Effector memory CD8-positive, alpha-beta T cell (primary cell): ENCODE measurements at places on chromosomes 7 and 10.

- no peak for DNase-seq
Measured at GRCh38 chr10:93515071-93516005, 18.9 kb downstream of the CEP55 start.

DNA sequence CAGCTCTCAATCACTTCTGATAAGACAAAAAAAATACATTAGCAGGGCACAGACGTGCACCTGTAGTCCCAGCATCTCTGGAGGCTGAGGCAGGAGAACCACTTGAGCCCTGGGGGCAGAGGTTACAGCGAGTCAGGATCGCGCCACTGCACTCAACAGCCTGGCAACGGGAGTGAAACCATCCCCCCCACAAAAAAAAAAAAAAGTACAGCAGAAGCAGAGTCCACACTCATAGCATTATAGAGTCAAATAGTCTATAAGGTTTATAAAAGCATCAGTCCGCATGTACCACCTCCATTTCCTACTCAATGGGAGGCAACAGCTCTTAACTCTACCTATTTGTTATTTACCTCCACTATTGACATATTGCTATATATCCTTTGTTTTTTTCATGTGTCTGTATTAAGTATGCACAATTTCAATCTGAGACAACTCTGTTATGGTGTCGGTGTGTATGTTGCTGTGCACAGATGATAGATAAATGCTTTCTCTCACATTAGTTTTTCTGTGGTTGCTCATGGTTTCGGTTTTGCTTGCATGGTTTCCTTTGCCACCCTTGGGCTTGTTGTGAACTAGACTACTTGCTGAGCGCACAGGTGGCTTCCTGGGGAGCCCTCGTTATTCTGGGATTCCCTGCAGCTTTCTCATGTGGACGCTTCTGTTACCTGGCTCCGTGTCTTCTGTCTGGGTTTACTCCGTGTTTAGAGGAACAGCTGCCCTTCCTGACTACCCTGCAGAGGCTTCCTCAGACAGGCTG lies 40.4 kb downstream of the PROSER2 start:
- peak; percentile 54 for DNase-seq

- DNase-seq: no peak
Measured at GRCh38 chr7:41451826-41452225, 251.1 kb downstream of the INHBA start.

DNA sequence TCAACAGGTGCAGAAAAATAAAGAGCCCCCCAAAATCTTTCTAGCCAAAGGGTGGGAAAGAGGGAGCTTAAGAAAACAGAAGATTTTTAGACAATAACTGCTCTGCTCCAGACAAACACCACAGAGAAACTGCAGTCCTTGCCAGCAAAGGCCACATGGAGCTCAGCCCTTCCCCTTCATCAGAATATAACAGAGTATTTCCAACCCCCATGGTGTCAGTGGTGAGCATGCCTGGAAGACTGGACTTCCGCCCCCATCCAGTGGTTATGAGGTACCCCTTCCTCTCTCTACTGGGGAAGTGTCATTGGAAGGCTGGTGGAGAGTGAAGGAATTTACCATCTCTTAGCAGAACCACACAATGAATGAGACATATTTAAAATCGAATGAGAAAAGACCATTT lies 1007.3 kb upstream of the CELF2 start:
- no peak for DNase-seq

DNA sequence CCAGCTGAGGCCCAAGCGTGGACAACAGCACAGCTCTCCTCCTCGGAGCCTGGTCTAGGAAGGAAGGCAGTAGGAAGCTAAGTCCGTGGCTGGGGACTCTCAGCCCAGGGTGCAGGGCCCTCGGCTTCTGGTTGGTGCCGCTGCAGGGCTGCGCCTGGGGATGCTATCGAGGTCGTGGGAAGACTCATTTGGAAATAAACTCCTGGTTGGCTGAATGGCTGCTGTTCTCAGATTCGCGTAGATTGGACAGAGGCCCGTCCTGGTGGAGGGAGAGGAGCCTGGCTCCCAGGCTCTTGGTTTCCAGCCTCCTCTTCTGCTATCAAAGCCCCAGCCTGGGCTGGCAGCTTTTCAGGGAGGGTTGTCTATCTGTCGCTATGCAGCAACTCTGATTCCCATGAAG lies 152.6 kb upstream of the FZD8 start:
- no peak for DNase-seq

GRCh38 chr7:44988701-44989100 lies 9.9 kb upstream of the MYO1G start:
- no peak for DNase-seq

DNA sequence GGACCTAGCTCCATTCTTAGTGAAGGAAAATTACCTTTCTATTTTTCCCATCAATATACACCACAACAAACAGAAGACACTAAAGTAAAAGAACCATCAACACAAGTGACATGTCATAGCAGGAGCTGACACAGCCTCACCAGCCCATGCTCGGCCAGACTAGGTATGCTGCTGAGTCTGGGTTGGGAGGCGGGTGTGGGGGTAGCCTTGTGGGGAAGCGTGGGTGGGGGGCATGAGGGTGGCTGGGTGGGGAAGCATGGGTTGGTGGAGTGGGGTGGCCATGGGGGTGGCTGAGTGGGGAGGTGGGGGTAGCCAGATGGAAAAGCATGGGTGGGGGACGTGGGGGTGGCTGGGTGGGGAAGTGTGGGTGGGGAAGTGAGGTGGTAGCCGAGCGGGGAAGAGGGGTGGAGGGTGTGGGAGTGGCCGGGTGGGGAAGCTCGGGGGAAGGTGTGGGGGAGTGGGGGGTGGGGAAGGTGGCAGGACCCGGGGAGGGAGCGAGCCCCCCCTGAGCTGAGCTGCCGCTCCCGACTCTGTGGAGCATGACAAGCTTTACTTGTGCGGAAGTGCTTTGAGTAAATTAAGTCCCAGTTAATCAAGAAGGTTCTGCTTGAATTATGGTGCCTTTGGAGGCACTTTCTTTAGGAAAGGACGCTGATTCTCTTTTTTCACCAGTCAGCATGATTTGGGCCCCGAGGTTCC lies 294.6 kb upstream of the ZNF32 start:
- no peak for DNase-seq

DNA sequence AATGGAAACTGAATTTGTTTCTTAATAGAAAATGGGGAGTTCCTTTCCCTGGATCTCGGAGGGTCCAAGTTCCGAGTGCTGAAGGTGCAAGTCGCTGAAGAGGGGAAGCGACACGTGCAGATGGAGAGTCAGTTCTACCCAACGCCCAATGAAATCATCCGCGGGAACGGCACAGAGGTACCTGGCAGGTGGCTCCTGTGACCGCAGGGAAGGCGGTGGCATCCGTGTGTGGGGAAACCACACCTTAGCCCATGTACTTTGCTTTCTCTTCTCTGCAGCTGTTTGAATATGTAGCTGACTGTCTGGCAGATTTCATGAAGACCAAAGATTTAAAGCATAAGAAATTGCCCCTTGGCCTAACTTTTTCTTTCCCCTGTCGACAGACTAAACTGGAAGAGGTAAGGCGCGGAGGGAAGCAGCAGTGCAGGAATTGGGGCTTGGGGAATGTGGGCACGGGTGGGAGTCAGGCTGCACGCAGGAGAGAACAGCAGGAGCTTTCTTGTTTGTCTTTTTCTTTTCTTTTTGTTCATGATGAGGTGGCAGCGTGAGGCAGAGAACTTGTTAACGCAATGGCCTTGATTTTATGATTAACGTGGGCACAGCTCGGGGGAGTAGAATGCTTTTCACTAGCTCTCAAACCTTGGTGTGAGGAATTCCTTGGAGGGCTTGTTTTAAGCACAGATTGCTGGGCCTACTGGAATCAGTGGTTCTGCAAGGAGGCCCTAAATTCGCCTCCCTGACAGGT lies 12.8 kb downstream of the HKDC1 start:
- DNase-seq: no peak

GRCh38 chr10:116385994-116386809 lies 41.4 kb upstream of the PNLIPRP3 start:
- no peak for DNase-seq

- no peak for DNase-seq
Measured at GRCh38 chr7:155762036-155762435, 50.2 kb downstream of the SHH start.

DNA sequence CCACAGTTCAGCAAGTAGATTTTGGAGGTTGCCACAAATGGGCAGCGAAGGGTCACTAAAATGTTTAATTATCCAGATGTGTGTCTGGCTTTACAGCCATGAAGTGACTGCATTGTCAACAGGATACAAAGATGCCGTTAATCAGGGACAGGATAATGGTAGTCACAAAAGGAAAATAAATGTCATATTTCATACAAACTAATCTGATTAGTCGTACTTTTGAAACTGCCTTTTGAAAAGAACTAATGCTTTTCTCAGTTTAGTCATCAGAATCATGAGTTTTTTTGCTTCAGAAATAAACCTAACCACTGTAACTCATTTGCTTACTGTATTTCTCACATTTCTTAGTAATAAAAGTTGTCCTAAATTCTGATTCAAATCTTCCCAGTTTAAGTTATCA lies 22.2 kb upstream of the WNT16 start:
- DNase-seq: no peak

DNA sequence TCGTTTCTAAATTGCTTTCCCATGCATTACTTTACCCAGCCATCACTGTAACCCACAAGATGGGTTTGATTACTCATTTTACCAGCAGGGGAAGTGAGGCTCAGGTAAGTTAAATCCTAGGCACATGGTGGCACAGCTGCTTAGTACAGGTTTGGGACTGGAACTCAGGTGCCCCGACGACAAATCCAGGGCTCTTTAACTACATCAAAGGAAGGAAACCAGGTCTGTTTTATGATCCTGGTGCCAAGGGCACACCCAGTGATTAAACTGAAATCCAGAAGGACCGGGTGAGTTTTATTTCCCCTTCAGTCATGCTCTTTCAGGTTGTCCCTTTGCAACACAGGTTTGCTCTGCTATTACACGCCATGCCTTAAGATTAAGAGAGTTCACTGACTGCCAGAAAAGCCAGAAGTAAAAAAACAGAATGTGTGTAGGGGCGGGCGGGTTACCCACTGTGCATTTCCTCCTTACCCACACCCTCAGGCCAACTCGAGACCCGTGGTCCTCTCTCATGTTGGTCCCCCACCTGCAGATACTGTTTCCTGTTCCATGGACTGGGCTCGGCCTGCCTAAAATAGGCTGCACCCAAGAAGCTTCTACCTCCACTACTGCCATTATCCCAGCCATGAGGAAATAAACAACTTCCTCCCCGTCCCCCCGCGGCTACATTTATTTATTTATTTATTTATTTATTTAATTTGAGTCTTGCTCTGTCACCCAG lies 55.1 kb upstream of the KDM7A start:
- no peak for DNase-seq

GRCh38 chr7:6481445-6481844 lies 33.7 kb upstream of the DAGLB start:
- DNase-seq: no peak

DNA sequence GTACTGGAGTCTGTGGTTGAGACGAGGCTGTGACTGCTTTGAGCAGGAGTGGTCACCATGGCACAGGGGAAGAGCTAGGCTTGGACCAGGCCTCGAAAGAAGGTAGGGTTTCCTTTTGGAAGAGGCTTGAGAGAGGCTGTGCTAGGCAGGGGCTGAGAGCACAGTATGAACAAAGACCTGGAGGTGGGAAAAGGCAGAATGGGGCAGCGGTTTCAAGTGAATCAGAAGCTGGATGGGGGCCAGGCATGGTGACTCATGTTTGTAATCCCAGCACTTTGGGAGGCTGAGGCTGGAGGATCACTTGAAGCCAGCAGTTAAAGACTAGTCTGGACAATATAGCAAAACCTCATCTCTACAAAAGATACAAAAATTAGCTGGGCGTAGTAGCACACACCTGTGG lies 65.9 kb downstream of the CLIP2 start:
- DNase-seq: no peak

DNA sequence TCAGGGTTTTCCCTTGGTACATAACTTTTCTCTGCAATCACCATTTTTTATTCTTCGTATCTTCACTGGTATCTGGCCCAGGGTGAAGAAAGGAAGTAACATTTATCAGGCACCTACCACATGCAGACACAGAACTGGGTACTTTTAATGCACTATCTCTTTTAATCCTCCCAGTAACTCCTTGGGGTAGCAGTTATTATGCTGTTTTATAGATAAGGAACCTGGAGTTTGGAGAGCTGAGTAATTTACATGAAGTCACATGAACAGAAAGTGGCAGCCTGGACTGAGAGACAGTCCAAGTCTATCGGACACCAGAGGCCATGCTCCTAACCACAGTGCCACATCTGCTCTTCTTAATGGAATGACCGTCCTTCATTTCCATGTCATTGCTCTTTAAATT lies 117.1 kb upstream of the PODXL start:
- no peak for DNase-seq

- no peak for DNase-seq
Measured at GRCh38 chr7:29478226-29478625, 85.4 kb upstream of the PRR15 start.

- DNase-seq: no peak
Measured at GRCh38 chr10:128744092-128744491, 617.9 kb upstream of the MKI67 start.

DNA sequence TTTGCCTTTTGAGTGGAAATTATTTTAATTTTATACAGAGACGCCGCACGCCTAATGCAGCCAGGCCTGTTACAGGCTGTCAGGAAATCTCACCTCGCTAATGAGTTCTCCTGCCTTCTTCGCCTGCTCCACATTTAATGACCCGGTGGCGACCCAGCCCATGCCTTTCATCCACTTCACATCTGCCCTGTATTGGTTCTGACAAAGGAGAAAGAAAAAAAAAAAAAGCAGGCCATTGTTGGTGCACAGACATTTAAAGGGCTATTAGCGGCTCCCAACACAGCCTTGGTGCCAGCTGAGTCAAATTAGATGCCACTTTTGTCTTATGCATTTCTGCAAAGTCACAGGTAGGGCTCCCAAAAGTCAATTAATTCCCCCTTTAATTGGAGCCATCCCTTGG lies 43.3 kb downstream of the NRAP start:
- DNase-seq: no peak
